ENCODE measurements at places on chromosomes 7 and 10. TPM values are rescaled to one million over a fixed set of nuclear protein-coding genes. Genes with fewer than 3 reads are reported as not detected.

MAT1A gene
- polyA plus RNA-seq, result 0.81 TPM

DPYSL4 gene
- polyA plus RNA-seq, result 12.2 TPM

SPDYE6 gene
- not detected for polyA plus RNA-seq

PCBD1 gene
- polyA plus RNA-seq, result 140 TPM

CC2D2B gene
- polyA plus RNA-seq, result 1.9 TPM

PLPP4 gene
- 6.7 TPM for polyA plus RNA-seq

RBM20 gene
- 4.6 TPM for polyA plus RNA-seq

TMEM236 gene
- 0.29 TPM for polyA plus RNA-seq

BICC1 gene
- 95.3 TPM for polyA plus RNA-seq

CARD11 gene
- 1.0 TPM for polyA plus RNA-seq

Data from right renal pelvis (tissue), 4 donors.